ENCODE measurements at places on chromosomes 6 and 20.

DNA sequence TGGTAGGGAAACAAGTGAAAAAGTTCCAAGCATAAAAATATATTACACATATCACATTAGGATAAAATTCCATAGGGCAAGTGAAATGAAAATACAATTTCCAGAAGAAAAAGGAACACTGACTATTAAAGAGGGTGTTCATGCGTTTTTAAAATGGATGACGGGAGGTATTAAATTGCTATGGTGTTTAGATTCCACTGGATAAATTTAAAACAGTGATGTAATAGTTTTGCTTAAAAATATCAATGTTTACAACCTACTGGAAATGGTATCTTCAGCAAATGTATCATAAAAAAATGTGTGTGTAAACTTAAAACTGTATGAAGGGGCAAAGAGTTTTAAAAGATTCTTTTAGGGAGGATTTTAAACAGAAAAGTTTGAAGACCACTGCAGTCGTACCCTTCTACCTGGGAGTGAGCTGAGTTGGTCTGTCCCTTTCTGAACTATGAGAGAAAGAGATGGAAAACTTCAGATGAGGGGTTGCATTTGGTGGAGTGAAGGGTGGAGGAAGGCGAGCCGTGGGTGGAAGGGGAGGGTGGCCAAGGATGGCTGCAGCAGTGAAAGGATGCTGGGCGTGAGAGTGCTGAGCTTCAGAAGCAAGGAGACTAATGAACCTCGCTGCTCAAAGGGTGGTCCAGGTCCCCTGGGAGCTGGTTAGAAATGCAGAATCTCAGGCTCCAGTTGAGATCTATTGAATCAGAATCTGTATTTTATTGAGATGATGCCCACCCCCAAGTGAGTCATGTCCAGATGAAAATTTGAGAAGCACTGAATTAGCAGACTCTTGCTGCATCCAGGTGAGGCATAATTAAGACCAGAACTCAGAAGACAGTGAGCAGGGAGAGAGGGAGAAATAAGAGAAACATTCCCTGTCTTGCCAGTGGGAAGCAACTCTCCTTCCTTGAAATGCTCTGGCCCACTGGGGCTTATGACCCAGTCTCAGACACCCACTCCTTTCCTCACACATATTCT lies 54.5 kb upstream of the MRPS10 start:
- DNase-seq: no peak

DNA sequence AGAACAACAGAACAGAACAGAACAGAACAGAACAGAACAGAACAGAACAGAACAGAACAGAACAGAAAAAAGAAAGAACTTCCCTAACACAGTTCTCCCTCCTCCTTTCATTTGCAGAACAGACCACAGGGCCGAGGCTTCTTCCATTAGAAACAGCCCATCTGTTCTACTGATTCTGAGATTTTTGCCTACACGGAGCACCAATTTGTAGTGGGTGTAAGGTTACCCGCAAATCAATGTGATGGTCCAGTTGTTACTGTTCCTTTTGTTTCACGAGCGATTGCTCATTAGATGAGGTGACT lies 734 bp upstream of the OGFRL1 start:
- no peak for DNase-seq

DNA sequence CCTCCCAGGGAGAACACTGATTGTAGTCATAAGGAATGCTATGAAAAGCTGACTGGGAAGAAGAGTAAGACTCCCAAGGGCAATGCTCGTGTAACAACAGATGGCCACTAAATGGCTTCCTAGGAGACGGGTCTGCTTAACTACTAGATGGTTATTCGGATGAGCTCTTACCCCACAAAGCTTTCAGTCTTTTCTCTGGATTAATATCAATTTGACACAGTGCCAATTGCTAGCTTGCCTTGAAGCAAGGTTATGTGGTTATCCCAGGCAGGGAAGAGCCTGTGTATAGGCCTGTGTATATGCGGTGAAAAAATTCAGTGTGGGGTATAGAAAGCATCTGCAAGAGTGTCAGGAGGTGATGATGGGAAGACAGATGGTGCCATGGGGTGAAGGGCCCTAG lies 86.4 kb upstream of the NOX3 start:
- no peak for DNase-seq

GRCh38 chr6:19979059-19979458 lies 141.9 kb downstream of the ID4 start:
- DNase-seq: no peak

- no peak for DNase-seq
Measured at GRCh38 chr6:56040889-56041301, 165.5 kb upstream of the BMP5 start.

DNA sequence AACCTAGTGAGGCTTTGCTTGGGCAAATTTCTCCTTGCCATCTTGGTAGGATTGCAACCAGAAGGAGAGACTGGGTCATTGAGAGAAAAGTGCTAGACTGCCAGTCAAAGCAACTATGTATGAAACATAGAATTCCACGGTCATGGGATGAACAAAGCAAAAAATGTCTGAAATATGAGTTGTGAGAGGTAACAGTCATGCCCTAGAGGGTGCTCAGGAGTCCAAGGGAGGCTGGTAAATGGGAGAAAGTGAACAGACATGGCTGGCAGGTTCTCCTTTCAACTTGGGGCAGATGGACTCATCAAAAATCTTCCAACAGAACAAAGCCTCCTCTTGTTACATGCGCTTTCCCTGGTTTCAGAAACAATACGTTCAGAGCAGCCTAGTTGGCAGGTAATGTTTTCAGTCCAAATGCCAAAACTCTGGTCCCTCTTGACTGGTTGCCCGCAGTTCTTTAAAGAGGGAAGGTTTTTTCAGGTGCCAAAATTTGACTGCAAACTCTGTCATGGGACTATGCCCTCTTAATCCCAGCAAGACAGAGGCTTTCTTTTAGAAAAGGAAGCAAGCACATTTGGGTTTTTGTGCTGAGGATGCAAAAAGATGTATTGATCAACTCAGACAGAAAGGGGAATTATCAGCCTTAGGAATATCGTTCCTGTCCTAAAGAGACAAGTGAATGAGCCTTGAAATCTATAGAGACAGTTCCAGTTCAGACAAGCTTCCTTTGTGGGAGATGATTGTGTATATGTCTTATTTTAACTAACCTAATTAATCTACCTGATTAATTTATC lies 68.5 kb upstream of the SASH1 start:
- DNase-seq: no peak

DNA sequence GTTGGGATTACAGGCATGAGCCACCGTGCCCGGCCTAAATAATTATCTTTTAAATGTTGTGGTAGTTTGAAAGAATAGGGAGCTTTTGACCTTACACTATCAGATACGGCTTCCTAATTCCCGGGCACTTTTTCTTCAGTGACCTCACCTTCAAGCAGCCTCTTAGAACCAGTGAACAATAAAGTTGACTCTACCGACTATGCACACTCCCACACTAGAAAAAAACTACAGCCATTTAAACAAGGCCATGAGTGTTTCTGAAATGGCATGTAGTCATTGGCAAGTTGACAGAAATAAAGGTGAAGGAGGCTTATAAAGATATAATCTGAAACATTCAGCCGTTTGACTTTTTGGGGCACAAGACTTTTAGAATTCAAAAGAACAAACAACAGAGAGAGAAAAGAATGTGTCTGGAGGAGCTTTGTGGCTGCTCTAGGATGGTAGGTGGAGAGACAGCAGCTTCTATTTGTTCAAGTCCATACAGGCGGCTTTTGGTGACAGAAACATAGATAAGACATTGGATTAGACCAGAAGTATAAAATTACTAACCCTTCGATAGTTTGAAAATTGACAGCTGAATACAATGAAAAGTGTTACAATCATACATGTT lies 75.2 kb downstream of the GJA1 start:
- DNase-seq: no peak

- no peak for DNase-seq
Measured at GRCh38 chr6:9404351-9405146, 969.2 kb upstream of the SLC35B3 start.

DNA sequence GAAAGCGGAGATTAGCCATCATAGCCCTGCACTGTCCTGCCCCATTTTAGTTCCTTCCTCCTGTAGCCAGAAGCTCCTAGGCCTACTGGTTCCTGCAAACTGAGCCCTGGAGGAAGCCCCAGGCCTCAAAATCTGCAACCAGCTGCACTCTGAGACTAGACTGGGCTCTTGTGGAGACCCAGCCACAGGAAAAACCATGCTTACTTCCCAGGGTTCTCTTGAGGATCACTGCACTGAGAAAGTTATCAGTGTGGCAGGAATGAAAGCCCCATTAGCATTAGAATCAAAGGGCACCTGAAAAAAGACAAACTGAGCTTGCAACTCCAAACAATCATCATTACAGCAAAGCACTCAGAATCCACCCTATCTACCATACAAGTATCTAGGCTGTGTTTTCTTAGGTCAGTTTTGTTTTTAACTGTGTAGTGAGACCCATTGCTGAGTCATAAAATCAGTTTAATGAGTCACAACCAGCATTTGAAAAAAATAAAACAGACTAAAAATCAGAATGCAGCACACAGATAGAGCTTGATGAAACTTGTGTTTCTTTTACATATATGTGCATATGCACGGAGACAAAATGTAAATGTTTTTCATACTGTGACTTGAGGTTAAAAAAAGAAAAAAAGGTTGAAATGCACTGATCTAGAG lies 91.0 kb downstream of the UNC5CL start:
- no peak for DNase-seq

GRCh38 chr6:43884652-43885022 lies 114.6 kb downstream of the VEGFA start:
- DNase-seq: no peak

DNA sequence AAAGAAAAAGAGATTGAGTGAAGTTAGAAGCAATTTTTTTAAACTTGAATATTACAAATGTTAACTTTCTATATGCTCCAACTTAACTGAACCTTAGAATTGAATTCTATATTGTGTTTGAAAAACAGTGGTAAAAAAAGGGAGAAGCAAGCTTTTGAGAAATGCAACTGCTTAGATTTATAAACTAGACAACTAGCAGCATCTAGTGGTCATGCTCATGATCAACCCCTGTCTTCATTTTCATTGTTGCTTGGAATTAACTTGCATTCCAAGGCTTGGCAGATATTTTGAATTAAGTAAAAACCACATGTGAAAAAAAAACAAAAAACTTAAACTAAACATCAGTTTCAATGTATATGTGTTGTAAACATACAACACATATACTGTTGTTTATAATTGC lies 113.1 kb downstream of the C6orf58 start:
- no peak for DNase-seq

GRCh38 chr20:2006452-2007361 lies 12.8 kb upstream of the PDYN start:
- DNase-seq: no peak

DNA sequence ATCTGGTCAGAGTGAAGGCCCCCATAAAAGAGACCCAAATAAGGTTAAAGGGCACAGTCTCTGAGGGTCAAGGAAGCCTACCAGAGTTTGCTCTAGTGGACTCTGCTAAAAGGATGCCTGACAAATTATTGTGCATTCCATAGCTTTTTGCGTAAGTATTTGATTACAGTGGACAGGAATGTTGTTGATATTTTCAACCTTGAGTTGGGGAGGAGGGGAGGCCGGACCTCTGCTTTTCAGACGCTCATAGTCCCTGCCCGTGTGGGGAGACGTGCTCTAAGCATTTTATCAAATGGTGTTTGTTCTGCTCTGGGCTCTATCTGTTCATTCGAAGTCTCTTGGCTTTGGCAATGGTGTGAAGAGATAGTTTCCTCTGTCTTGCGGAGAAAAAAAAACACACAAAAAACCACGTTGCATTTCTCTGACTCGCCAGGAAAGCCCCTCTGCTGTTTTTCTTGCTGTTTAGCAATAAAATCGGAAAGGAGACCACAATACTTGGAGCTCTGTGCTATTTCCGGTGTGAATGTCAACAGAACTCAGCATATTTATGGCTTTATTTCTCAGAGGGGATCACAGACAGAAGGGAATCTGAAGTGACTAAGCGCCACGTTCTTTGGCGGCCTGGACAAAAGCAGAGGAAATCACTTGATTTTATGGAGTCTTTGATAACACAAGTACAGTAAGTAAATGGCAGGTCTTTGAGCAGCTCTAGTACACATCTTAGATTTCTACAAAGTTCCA lies 159.8 kb downstream of the ZFP64 start:
- DNase-seq: no peak

GRCh38 chr6:142648526-142648925 lies 296.4 kb downstream of the HIVEP2 start:
- DNase-seq: no peak

GRCh38 chr6:95169775-95170174 lies 407.6 kb upstream of the MANEA start:
- DNase-seq: no peak

- no peak for DNase-seq
Measured at GRCh38 chr6:7196019-7196402, 88.2 kb downstream of the RREB1 start.

DNA sequence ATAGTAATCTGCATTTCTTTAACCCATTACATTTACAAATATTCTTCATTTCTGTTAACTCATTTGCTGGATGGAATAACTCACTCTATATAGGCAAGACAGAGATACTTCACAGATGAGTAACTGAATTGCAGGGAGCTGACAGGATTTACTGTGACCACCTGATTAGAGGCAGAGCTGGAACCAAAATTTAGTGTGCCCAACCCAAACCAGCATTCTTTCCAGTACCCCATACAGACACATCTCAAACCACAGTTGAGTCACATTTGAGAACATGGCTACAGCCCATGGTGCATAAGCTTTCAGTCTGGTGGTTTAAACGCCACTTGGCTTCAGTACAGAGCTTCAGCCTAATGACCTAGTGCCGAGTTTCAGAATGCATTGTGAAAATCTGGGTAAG lies 138.4 kb upstream of the TENT5A start:
- no peak for DNase-seq

DNA sequence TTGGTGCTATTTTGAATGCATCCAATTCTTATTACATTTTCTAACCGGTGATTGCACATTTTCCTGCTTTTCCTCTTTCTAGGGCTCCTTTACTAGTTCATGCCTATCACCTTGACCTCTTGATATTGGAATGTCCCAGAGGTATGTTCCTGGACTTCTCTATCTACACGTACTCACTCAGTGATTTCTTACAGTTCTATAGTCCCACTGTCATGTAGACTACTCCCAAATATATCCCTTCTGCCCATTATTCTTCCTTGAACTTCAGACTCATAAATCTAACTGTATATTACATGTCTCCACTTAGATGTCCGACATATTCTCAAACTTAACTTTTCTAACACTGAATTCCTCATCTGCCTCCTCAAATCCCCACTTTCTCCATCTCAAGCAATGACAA lies 7.2 kb upstream of the AHI1 start:
- no peak for DNase-seq

DNA sequence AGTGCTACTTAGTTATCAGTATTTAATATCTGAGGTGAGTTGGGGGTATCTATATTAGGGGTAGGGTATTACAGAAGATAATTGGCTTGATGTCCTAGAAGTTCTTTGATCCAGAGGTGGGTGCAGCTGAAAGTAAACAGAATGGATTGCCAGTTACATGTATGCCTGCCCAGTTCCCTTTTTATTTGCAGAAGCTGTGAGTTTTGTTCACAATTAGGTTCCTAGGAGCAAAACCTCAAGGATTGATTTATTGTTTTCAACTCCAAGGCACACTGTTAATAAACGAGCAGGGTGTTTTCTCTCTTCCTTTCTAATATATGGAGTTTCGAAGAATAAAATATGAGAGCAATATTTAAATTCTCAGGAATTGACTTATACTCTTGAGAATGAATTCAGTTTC lies 129.0 kb downstream of the SULF2 start:
- DNase-seq: no peak

Data from activated naive CD4-positive, alpha-beta T cell (primary cell).